ENCODE measurements at places on chromosomes 3 and 15.

DNA sequence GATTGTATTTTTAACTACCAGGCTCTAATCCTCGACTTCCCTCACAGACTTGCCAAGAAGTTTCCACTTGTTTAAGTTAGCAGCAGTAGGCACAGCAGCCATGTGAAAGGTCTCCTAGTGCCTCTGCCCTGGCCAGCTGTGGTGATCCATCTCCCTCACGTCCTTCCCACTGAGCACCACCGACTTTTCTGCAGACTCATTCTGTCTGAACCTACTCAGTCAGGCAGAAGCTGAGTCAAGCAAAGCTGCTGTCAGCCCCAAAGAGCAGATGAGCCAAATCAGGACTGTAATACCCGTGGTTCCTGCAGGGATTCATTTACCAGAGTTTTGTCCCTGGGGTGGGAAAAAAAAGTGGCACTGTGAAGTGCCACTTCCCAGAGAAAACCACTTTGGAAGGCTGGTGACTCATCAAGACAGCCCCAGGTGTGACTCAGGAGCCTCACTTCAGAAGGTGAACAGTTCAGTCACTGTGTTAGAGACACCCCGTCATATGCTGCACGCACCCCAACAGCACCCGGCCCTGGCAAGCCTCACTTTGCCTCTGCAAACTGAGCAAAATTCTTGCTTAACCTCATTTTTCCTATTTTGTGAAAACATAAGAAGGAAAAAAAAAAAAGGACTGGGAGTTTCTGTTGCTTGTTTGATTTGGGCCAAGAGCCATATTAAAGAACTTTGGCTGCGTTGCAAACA, 76.0 kb downstream of the WWTR1 start:
- no peak for DNase-seq

DNA sequence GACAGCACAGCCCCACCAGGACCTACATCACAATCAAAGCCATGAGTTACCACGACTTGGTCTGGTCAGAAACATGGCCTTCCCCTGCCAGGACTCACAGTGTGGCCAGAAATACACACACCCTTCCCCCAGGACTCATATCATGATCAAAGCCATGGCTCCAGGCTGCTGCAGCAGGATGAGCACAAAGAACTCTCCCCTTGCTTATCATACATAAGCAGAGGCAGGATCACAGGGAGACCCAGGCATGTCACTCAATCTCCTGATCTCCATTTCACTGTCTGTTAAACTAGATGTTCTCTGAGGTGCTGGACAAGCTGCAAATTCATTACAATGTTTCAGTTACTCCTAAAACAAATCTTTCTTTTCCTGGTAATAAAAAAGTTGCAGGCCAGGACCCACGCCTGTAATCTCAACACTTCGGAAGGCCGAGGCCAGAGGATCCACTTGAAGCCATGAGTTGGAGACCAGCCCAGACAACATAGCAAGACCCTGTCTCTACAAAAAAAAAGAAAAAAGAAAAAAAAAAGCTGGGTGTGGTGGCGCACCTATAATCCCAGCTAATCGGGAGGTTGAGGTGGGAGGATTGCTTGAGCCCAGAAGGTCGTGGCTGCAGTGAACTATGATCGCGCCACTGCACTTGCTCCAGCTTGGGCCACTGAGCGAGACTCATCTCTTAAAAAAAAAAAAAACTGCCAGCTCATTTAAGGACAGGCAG, 1.2 kb downstream of the PFKFB4 start:
- no peak for DNase-seq

DNA sequence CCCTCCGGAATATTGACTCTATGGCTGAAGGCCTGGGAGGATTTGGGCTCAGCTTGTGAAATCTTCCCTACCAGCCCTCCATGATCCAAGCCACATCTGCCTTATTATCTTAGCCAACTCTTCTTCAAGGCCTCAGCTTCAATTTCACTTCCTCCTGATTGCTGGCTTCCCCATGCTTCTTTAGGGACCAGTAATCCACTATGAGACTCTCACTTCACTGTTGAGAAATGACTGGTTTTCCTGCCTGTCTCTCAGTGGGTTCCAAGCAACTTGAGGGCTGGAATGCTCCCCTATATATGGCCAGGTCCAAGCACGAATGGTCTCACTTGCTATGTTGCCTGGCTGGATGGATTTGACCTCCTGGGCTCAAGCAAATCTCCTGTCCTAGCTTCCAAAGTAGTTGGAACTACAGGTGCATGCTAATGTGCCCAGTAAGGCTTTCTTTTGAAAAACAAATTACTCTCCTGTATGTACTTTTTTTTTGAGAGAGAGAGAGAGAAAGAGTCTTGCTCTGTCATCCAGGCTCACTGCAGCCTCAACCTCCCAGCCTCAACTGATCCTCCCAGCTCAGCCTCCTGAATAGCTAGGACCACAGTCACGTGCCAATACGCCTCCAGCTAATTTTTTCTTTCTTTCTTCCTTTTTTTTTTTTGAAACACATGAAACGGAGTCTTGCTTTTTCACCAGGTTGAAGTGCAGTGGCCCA, 7.9 kb upstream of the PIK3CB start:
- no peak for DNase-seq

DNA sequence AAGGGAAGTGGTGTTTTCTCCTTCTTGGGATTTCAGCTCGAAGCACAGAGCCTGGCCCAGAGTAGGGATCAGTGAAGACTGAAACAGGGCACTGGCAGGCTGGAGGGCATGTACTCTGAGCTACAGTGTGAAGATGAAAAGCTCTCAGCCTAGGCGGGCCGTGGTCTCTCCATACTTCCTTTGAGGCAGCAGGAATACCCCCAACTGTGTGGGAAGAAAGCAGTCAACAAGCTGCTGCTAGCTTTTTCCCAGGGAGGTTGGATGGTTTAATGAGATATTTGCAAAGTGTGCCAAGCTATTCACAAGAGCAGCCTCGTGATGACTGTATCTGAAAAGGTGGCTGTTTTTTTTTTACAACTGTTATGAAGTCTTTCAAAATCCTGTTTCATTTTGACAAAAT, 47.2 kb downstream of the NMNAT3 start:
- no peak for DNase-seq

DNA sequence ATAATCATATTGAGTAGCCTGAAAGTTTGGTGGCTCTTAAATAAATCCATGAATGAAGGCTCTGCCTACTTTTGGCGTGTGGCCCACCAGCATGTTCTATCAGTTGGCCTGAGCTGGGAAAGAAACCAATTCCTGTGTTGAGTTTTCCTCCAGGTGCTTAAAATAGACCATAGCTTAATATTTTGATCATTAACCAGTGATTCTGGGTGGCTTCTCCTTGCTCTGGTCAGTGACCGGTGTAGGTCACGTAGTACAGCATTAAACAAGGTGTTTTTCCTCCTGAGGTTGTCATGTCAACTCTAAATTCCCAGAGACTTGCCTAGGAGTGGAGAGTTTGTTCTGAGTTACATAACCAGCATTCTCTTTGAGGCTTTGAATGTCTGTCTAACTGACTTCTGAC, 1.3 kb downstream of the HHLA2 start:
- peak; percentile 17 for DNase-seq
